Ovary (tissue), 10 donors: ENCODE measurements at places on chromosomes 1 and 21.

- no peak overlapping the region for H3K4me3 ChIP-seq
- no peaks in the 10 kb centered on the region for H3K27me3 ChIP-seq
- no peak for DNase-seq
- H3K4me1 ChIP-seq, result no peaks in the 10 kb centered on the region
These were observed 17.9 kb downstream of the TNFRSF25 start for GRCh38 chr1:6447818-6448748.

DNA sequence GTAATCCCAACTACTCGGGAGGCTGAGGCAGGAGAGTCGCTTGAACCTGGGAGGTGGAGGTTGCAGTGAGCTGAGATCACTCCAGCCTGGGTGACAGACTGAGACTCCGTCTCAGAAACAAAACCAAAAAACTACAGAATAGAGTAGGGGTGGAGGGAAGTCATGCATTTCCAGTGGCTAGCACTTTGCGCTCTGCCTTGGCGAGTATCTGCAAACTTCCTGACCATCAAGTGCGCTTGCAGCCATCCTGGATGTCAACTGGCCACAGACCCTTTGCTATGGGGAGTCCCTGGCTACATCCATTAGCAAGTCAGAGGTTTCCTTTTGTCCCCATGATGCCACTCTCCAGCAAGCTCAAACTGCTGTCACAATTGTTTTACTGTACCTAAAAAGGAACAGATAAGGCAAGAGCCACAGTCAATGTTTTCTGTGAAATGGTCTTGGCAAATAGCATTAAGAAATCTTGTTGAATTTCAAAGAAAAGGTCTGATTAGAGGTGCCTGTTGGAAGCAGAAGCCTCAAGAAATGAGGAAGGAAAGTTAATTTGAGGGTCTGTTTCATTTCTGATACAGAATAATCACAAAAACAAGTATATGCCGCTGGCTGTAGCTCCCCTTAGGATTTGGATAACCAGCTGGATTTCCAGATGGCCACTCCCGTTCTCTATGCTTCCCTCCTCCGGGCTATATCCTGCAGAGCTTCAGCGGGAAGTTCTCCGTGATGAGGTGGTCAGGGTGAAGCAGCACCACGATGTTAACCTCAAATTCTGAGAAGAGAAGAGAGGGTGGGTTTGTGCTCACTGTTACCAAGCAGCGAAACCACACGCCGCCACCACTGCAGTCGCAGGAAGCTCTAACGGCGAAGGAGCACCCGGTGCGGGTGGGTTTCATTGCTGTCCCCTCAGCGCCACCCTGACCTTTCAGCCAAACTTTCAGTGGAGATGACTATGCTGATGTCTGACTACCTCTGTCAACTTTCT lies 42.0 kb downstream of the VPS26C start:
- DNase-seq, result no peak
- H3K27me3 ChIP-seq, result no peaks in the 10 kb centered on the region
- no peaks in the 10 kb centered on the region for H3K4me1 ChIP-seq
- no peak overlapping the region for H3K4me3 ChIP-seq

DNA sequence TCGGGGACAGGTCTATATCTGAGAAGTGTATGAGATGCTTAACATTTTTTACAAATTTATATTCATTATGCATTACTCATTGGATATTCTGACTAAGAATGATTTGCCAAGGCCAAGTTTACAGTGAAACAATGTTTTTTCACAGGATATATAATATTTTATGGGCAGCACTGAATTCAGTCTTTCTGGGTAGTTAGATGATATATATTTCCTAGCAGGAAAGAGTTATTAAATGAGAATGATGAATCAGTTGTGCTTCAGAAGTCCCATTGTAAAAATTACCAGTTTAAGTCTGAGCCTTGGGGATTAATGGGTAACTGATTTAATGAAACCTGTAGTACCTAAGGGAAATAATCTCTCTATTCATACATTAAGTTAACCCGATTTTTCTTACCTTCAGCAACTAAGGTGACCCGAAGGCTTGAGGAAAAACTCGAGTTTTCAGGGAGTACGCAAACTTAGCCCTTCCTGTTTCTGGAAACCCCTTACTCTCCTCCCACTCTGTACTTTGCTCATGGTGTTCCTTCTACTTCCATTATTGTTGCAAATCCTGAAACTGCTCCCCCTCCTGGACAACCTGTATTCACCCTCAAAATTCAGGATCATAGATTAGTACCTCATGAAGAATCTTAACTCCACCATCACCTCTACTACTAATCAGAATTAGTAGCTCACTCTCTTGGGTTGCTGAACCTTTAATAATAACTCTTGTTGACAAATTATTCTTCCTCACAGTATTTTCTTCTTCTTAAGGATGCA lies 135.1 kb downstream of the AK5 start:
- H3K27ac ChIP-seq, result no peak overlapping the region
- H3K4me1 ChIP-seq, result no peaks in the 10 kb centered on the region
- no peaks in the 10 kb centered on the region for H3K27me3 ChIP-seq
- no peak for DNase-seq
- H3K4me3 ChIP-seq, result no peak overlapping the region
- H3K36me3 ChIP-seq, result no peaks in the 10 kb centered on the region

- H3K36me3 ChIP-seq, result no peaks in the 10 kb centered on the region
- H3K27me3 ChIP-seq, result no peaks in the 10 kb centered on the region
- peaks cover 1% of the 10 kb centered on the region for H3K4me1 ChIP-seq
- H3K4me3 ChIP-seq, result no peak overlapping the region
These were observed 29.4 kb downstream of the KAZN start for GRCh38 chr1:14627608-14628489.

DNA sequence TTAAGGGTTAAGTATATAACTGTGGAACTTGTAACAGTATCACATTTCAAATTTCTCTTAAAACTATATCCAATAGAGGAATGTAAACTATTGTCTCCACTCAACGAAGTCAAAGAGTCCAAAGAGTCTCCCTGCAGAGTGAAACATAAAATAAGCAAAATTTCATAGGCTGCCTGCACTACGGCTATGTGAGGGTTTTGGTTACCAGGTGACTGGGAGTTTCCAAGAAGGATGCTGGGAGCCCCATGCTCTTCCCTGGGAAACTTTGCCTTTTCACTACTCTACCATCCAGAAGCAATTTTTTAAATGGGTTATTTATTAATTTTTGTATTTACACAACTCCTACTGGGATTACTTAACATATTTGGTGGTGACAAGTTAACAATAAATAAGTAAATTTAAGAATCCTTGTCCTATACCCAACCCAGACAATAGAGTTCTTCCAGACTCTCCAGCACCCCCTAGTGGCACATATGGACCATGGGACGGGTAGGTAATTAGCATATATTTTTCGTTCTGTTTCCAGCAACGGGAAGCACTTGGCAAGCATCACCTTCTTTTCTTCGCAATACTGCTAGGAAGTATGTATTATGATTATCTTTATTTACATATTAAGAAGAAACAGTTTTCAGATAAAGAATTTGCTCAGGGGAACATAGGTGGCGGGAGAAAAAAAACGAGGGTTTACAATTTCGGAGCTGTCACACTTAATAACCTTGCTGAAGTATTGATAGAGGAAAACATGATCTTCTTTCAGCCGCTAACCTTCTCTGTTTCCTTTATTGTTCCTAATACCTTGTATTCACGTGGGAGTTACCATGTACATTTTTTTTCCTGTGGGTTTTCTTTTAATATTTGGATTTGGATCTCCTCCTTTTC lies 3.5 kb downstream of the FMO2 start:
- peaks cover 2% of the 10 kb centered on the region for H3K4me1 ChIP-seq
- H3K36me3 ChIP-seq, result no peaks in the 10 kb centered on the region
- H3K27ac ChIP-seq, result no peak overlapping the region
- no peaks in the 10 kb centered on the region for H3K27me3 ChIP-seq

DNA sequence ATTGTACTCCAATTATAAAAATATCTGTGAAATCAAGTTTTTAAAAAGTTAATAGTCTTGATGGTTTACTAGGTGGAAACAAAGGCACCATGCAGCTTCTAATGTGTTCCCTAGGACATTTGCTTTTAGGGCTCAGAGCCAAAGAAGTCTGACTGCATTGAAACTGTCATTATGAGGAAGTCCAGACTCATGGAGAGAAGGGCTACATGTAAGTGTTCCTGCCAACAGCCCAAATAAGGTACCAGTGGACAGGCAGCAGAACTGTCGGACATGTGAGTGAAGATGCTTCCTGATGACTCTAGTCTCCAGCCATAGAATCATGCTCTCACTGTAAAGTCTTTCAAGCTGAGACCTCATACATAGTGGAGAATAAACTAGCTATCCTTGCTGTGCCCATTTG lies 287.6 kb downstream of the AKT3 start:
- H3K4me1 ChIP-seq, result no peaks in the 10 kb centered on the region
- no peak overlapping the region for H3K4me3 ChIP-seq
- no peak for DNase-seq
- H3K27me3 ChIP-seq, result no peaks in the 10 kb centered on the region

DNA sequence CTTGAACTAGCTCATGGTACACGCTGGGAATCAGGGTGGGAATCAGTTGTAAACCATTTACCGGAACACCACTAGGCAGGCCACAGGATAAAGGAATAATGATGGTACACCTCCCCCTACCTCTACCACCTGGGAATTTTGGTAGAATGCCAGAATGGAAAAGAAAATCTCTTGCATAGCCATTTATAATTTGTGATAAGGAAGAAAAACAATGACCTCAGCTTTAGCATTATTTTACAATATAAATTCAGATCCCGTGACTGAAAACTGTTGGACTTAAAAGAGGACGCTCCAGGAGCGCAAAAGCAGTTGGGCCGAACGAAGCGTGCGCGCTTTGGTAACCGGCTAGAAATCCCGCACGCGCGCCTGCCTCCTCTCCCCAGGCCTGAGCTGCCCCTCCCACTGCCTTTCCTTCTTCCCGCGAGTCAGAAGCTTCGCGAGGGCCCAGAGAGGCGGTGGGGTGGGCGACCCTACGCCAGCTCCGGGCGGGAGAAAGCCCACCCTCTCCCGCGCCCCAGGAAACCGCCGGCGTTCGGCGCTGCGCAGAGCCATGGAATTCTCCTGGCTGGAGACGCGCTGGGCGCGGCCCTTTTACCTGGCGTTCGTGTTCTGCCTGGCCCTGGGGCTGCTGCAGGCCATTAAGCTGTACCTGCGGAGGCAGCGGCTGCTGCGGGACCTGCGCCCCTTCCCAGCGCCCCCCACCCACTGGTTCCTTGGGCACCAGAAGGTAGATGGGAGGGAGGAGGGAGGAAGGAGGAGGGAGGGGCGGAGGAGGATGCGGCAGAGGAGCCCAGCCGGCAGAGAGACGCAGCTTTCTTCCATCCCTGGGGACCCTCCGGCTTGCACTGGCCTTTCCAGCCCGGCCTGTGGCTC lies at the start of gene CYP4X1:
CYP4X1 (plus strand) TSS at position 402 of the 873 bp plus-strand sequence; CDS start at position 551, 149 bp downstream.
- no peaks in the 10 kb centered on the region for H3K4me1 ChIP-seq
- no peak within 1 kb of the TSS for H3K27ac ChIP-seq
- DNase-seq, result peak; percentile 12
- H3K4me3 ChIP-seq, result no peak within 1 kb of the TSS

DNA sequence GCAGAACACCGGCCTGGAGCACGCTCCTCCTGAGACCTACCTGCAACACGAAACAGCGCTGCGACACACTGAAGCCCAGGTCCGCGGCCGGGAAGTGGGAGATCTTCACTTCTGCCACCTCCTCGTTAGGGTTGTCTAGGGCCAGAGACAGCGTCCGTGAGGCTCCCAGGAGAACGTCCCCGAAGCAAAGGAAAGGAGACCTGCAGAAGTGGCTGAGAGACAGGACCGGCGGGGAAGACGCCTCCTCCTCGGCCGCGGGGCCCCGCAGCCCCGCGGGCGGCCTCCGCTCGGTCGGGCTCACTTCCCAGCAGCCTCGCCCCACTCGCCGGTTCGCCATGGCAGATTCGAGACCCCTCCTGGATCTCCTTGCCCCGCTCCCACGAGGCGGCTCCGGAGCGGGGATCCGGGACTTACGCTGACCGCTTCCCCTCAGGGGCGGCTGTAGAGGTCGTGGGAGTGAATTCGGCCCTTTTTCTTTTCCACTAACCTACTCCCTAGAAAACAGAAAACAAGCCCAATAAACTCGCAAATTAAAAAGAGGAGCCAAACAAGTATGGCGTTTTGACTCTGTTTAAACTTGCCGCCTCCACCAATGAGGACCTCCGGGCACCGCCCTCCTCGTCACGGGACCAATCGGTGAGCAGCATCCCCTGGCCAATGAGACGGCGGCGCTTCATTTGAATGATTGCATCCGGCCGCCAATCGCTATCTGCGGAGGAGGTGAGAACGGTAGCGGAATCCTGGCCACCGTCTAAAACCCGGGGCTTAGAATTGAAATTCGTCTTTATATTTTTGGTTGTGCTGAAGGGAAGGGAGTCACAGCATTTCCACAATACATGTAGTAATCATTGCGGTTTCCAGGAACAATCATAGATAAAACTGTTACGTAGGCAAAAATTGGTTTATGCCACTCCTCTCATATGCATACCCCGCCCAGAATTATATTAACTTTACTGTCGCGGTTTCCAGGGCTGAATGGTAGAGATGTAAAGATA lies at the start of gene ASPM:
ASPM (minus strand) TSS at position 569 of the 995 bp plus-strand sequence; CDS start at position 337, 232 bp downstream.
- no peak within 1 kb of the TSS for H3K27ac ChIP-seq
- no peaks in the 10 kb centered on the region for H3K27me3 ChIP-seq
- peaks cover 2% of the 10 kb centered on the region for H3K4me1 ChIP-seq
- peak within 1 kb of the TSS; percentile 61 for H3K4me3 ChIP-seq
- no peaks in the 10 kb centered on the region for H3K36me3 ChIP-seq

GRCh38 chr1:30420519-30421050 lies 302.8 kb downstream of the MATN1 start:
- H3K27ac ChIP-seq, result no peak overlapping the region
- no peaks in the 10 kb centered on the region for H3K4me1 ChIP-seq
- H3K27me3 ChIP-seq, result no peaks in the 10 kb centered on the region
- H3K36me3 ChIP-seq, result no peaks in the 10 kb centered on the region
- DNase-seq, result peak; percentile 3

- H3K27me3 ChIP-seq, result no peaks in the 10 kb centered on the region
- H3K36me3 ChIP-seq, result no peaks in the 10 kb centered on the region
- H3K27ac ChIP-seq, result no peak overlapping the region
- H3K4me3 ChIP-seq, result no peak overlapping the region
- H3K4me1 ChIP-seq, result no peaks in the 10 kb centered on the region
These were observed 1156.6 kb downstream of the PLA2G4A start for GRCh38 chr1:187985145-187985896.

DNA sequence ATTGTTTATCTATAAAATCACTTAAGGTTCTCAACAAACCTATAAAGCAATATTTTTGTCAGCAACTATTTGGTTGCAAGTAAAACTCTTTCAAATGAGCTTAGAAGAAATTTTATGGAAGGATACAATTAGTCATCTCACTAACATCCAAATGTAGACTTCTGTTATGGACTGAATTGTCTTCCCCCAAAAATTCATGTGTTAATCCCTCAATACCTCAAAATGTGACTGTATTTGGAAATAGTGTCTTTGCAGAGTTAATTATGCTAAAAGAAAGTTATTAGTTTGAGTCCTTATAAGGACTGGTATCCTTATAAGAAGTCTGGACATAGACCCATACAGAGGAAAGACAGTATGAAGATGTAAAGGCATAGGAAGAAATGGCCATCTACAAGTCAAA lies 357.8 kb upstream of the PRMT6 start:
- no peaks in the 10 kb centered on the region for H3K36me3 ChIP-seq
- no peak overlapping the region for H3K27ac ChIP-seq
- H3K4me3 ChIP-seq, result no peak overlapping the region
- H3K27me3 ChIP-seq, result no peaks in the 10 kb centered on the region
- H3K4me1 ChIP-seq, result no peaks in the 10 kb centered on the region

- H3K4me1 ChIP-seq, result no peaks in the 10 kb centered on the region
- no peaks in the 10 kb centered on the region for H3K36me3 ChIP-seq
- no peak overlapping the region for H3K4me3 ChIP-seq
- H3K27ac ChIP-seq, result no peak overlapping the region
These were observed 8.2 kb downstream of the KRTAP27-1 start for GRCh38 chr21:30329203-30329875.

GRCh38 chr21:37699024-37699775 lies 217.1 kb downstream of the KCNJ6 start:
- H3K36me3 ChIP-seq, result no peaks in the 10 kb centered on the region
- H3K4me3 ChIP-seq, result no peak overlapping the region
- no peaks in the 10 kb centered on the region for H3K27me3 ChIP-seq
- H3K4me1 ChIP-seq, result no peaks in the 10 kb centered on the region
- no peak for DNase-seq
